ENCODE measurements at places on chromosomes 6 and 20.
A peak's percentile ranks its signal among the peaks of the same experiment; 100 is the strongest.

DNA sequence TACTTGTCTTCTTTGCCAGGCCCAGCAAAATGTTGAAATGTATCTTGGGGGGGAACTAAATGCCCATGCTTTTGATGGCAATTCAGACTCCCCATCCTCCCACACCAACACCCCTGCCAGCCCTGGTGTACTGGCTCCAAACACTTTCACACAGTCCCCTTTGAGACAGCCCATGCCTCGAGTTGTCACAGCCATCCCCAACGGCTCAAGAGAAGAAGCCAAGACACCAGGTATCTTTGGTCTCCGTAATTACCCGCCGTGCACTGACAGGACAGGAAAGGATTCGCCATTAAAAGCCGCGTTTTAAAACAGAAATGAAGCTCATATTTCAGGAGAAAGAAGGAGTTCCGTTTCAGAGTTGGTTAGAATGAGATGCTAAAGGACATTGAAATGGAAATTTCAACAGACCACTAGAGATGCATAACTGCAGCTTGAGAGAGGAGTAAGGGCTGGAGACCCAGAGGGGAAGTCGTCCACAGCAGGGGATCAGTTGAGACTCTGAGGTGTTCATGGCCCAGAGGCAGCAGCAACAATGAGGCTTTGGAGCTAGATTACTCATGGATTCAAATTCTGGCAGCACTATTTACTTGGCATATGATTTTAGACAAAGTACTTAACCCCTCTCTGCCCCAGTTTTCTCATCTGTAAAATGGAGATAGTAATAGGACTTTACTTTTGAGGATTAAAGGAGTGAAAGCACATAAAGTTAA is 63.5 kb upstream of the ADGRF1 start:
- no peak for DNase-seq

DNA sequence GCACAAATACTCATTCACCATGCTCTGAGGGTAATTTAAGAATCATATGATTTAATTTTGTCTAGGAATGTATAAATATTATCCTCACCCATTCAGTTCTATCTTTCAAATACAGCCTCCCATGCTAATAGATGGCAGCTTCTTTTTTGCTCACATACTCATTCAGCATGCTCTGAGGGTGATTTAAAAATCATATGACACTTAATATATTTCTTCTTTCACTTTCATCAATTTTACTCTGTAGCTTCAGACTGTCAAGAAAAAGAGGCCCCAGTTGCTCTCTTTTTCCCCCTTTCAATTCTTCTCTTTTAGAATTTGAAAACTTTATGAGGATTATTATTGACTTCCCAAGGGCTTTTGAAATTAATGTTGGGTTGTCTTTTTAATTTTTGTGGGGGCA is 161.7 kb upstream of the LAMP5 start:
- no peak for DNase-seq

DNA sequence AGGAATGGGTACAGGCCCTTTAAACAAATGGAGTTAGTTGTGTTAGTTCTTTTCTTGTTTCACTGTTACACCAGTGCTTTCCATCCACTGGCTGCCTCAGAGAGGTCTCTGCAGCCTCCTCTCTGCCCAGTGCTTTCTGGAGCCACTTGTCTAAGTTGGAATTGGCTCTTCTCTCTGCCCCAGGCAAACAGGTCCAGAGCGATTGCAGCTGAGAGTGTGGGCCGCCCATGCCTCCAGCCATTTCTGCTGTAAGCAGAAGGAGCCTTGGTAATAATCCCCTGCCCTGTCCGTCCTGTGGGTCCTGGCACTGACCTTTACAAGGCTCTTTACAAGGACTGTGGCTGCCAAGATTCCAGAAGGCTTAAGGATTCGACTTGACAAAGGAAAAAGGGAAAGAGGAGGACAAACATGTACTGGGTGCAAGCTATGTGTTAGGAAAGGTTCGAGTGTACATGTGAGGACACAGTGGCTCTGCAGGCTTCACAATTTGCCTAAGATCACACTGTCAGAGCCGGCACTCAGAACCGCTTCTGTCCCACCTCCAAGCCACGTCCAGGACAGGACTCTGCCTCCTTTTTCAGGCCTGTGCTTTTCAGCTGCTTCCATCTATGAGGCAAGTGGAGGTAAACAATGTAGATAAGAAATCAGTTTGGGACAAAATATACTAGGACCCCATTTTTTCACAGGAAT is 88.5 kb downstream of the POPDC3 start:
- no peak for DNase-seq

GRCh38 chr6:20575704-20576451 is 41.6 kb downstream of the CDKAL1 start:
- DNase-seq = no peak

DNA sequence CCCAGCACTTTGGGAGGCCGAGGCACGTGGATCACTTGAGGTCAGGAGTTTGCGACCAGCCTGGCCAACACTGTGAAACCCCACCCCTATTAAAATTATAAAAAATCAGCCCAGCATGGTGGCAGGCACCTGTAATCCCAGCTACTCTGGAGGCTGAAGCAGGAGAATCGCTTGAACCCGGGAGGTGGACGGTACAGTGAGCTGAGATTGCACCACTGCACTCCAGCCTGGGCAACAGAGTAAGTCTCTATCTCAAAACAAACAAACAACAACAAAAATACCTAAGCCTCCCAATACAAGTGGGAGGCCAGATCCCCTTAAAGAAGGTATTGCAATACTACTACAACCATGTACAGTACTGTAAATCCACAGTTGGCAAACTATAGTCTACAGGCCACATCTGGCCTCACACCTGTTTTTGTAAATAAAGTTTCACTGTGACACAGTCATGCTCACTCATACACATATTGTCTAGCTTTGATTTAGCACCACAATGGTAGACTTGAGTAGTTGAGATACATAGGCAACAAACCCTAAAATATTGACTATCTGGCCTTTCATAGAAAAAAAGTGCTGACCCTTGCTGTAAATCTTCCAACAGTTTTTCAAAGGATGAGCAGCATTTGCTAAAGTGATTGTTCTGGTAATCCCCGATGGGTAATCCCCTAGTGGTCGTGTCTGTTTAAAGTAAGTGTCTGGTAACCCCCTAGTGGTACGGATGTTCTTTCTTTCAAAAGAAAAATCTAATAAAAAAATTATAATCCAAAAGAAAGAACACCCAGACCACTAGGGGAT is 202.0 kb downstream of the RNGTT start:
- no peak for DNase-seq

DNA sequence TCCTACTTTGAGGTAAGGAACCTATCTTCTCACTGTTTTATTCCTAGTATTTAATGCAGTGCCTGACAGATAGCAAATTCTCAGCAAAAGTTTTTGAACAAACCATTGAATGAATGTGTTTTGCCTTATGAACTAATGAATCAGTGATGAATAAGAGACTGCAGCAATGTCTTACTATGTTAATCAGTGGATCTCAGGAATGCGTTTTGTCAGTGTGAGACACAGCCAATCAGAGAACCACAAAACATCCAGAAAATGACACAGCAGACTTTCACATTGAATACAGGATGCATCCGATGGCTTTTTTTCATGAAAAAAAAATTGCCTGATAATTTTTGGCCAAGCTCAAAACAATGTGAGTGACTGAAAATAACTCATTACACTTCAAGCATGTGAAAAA is 270.5 kb downstream of the BMP2 start:
- DNase-seq = no peak

DNA sequence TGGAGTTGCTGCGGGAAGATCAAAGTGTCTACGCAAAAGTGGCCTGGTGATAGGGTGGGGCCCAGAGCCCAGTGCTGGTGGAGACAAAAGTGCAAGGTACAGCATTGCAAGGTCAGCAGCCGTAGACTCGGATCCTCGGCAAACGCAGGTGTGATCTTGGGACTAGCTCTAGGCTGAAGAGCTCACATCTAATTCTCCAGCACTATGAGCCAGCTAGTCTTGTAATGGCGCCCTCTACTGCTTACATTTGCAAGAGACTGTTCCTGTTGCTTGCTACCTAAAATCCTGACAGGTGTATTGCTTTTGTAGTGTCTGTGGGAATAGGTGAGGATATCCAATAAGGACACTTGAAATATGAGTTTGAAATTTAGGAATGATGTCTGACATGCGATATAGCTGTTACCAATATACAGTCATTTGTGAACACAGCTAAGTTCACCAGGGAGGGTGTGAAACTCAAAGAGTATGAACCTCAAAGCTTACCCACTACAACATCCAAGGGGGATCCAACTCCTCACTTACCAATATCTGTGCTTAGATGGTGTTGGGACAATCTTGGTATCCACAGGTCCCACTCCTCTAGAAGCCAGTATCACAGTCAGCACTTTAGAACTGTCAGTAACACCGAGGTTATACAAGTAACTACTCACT is 58.4 kb downstream of the PDE7B start:
- peak; percentile 46 for DNase-seq

DNA sequence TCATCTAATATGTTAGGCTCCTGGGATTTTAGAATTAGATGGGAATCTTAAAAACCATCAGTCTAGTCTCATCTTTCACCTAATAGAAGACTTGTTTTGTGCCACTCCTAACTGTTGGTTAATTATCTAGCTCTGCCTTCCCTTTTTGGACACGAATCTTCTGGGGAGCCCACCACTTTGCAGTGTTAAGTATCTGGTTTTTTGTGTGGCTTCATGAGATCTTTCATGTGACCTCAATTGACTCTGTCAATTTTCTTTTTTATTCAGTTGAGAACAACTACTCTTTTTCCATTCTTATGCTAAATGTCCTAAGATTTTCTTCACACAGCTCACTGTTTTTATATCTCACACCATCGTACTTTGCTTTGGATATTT is 16.9 kb downstream of the TBPL1 start:
- no peak for DNase-seq

GRCh38 chr6:125044667-125045066 is 82.4 kb downstream of the RNF217 start:
- no peak for DNase-seq

- DNase-seq = no peak
These were observed 632.8 kb downstream of the HDGFL1 start for GRCh38 chr6:23202207-23202606.
